ENCODE measurements at places on chromosomes 11 and 22.

DNA sequence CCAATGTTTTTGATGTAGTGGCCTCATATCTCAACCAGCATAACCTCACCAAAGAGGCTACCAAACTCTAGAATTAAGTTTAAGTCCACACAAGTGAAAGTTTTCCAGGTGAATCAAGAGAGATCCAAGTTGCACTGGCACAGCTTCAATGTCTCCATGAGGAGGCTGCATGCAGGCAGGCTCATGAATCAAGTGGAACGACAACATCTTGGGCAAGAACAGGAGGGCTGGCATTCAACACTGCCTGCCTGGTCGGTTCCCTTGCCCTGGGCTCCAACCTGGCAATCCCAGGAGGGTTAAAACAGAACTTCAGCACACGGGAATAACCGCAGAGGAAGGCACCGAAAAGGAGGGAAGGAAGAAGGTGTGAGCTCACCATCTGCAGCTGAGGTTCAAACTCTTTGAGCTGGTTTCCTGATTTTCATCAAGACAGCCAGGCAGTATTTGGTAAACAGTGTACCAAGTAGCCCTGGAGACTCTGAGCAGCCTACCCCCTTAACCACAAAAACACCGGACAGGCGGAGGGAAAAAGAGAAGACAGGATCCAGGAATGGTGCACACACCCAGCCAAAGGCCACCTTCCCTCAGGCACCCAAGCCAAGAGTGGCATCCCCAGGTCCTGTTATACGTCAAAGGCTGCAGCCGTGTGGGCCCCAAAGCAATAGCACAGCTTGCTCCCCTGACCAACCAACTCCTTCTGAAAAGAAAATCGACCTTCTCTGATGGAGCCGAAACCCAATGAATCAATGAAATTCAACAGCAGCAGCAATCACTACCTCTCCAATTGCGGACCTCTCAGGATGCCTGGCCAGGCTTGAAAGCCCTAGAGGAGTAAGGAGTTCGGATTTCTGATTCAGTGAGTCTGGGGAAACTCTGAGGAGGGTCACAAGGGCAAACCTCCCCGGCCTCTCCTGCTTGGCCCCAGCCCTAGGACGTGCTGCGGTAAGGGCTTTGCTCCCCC is 1.3 kb downstream of the PACSIN2 start:
- no peak for DNase-seq

DNA sequence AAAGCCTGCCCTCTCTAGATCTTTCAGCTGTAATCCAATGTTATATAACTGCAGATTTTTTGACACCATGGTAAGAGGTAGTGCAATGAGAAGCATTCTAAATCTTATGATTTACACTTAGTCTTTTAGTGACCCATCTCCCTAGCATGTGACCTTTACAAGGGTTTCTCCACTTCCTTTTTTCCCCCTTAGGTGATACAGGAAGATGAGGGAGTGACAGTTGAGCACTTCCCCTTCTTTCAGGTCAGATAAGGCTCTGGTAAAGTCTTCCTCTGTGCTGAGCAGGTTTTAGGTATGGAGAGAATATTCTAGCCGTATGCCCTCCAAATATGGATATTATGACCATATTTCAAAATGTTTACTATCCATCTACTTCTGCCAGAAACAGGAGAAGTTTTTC is 753.6 kb downstream of the JRKL start:
- no peak for DNase-seq

DNA sequence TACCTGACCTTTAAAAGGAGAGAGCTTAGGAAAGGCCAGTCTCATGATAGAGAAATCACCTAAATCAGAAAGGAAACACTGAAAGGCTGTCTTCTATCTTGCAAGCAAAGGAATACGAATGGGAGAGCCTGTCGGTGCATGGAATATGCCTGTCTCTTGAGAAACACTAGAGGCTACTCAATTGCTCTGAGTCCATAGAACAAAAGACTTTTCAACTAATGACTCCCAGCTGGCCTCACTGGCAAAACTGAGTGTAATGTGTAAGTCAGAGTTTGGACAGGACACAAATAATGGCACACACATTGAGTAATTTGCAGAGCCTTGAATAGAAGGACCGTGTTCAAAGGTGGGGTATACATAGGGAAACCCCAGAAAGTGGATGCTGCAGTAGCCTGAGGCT is 171.0 kb upstream of the ARHGAP20 start:
- DNase-seq: no peak

DNA sequence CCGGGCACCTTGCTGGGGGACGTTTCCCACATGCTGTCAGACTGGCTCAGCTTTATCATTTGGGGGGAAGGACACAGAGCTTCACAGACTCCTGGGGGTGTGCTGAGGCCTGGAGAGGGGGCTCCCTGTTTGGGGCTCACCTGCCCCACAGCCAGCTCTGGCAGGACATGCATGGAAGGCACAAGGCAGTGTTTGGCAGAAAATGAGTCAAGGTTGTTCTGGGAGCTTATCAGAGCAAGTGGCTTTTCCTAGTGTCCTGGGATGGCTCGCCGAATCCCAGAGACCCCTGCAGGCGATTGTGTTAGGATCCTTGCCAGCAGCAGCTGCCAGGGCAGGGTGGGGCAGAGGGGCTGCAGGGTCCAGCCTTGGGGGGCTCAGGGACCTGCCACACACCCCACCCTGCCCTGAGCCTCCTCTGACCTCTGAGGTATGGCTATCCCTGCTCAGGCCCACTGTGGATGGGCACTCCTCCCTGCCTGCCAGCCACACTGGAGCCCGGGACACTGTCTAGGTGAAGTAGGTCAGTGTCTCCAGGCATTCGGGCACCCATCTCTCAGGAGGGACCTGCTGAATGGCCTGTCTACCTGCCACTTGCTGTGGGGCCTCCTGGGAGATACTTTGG is 1323.0 kb downstream of the BRD1 start:
- DNase-seq: no peak

DNA sequence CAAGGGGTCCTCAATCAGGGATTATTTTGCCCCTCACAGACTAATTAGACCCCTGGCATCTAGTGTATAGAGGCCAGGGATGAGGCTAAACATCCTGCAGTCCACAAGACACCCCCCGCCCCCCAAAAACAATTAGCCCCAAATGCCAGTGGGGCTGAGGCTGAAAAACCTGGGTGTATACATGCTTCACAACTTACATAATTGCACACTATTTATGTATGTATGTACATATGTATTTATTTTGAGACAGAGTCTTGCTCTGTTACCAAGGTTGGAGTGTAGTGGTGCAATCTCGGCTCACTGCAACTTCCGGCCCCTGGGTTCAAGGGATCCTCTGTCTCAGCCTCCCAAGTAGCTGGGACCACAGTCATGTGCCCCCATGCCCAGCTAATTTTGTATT is 28.8 kb upstream of the SHANK2 start:
- DNase-seq: no peak

GRCh38 chr22:37610480-37611129 is 2.0 kb downstream of the GGA1 start:
- DNase-seq: no peak

DNA sequence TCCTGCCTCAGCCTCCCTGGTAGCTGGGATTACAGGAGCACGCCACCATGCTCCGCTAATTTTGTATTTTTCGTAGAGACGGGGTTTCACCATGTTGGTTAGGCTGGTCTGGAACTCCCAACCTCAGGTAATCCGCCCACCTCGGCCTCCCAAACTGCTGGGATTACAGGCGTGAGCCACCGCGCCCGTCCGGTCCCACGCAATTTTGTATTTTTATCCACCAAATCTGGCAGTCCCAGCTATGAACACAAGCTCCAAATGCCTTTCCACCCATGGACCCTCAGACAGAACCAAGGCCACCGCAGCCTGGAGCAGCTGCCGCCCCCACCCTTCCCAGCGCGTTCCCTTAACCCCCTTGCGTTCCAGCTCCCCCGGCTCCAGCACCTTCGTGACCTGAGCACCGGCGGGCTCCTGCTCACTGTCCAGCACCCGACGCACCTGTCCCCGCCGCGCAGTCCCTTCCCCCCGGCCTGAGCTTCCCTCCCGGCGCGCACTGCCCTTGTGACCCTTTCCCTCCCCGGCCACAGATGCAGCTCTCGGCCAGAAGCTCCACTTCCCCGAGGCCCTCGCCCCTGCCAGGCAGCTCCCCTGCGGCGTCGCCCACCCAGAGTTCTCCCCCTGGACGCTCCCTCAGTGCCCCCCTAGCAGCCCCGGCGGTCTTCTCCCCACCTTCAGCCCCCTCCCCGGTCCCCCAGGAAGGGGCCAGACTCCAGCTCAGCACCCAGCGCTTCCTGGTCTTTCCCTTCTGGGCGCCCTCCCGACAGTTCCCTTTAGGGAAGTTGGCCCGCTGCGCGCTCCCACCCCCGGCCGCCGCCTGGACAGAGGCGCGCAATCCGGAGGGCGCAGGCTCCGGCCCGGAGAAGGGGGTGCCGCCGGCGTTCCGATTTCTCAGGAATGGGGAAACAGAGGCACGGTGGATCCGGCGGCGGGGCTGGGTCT is 5.6 kb upstream of the ZBED4 start:
- no peak for DNase-seq

DNA sequence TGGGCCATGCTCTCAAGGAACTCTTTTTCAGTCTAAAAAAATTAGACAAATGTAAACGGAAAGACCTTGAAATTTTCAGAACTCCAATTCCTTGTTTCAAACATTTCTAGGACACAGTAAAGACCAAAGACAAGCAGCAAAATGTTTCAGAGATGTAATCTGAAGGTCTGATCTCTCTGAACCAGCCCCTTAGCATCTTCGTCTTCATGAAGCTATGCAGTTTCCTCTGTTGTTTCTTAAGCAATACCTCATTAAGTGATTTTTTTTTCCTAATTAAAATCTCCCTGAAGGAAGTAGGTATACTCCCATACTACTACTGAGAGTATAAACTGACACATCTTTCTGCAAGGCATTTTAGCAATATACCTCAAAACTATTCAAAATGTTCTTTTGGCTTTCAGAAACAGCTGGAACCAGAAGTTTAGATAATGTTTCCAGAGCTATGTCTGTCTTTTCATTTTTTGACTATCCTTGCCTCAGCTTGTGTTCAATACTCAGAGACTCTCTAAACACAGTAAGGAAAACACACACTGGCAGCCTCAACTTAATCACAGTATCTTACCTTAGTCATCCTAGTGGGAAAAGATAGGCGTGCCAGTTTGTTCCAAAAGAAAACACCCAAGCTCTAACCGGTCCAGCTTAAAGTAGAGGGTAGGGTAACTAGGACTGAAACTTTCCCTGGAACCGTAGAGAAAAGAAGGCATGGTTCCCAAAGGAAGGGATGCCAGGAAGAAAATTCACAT is 25.1 kb downstream of the SBF2 start:
- DNase-seq: no peak

DNA sequence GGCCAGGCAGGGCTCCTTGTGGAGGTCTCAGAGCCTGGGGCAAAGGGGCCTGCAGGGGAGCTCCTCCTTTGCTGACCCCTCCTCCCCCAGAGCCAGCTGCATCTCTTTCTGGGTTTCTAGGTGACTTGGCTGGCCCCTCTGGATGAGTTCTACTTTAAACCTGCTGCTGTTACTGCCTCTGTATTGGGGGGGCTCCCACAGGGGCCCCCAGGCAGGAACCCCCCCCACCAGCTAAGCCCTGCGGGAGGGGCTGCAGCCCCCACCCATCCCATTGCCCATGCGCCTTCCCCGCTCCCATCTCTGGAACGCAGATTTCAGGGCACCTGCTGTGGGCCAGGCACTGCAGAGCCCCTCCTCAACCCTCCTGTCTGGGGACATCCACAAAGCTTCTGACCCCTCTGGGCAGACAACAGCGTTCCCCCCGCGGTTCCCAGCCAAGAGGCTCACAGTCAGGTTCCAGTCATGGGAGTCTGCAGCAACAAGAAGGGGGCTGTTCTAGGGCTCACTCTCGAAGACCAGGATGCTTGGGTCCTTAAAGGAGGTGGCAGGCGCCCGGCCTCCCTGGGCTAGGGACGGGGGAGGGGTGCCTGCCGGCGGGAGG is 815 bp upstream of the PLCB3 start:
- DNase-seq: no peak

DNA sequence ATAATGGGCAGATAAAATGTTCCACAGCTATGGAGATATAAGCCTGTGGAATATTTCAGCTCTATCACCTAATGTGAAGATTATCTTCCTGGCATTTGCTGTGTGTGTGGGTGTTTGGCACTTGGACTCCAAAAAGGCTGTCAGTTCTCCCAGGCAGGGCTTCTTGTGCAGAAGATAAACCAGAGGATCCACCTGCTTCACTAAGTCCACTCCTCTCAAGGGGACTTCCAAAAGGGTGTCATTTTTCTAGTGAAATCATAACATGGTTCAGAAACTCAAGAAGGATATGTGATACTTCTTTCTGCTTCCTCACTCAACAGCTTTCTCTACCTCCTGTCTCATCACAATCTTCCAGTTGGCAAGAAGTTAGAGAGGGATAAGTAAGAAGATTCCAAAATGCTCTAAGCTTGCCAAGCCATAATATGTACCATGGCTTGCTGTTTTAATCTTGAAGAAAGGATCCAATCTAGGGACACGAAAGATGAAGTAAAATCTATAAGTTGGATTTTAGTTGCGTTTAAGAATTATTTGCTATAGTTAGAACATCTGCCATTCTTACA is 206.2 kb upstream of the MTMR2 start:
- no peak for DNase-seq

DNA sequence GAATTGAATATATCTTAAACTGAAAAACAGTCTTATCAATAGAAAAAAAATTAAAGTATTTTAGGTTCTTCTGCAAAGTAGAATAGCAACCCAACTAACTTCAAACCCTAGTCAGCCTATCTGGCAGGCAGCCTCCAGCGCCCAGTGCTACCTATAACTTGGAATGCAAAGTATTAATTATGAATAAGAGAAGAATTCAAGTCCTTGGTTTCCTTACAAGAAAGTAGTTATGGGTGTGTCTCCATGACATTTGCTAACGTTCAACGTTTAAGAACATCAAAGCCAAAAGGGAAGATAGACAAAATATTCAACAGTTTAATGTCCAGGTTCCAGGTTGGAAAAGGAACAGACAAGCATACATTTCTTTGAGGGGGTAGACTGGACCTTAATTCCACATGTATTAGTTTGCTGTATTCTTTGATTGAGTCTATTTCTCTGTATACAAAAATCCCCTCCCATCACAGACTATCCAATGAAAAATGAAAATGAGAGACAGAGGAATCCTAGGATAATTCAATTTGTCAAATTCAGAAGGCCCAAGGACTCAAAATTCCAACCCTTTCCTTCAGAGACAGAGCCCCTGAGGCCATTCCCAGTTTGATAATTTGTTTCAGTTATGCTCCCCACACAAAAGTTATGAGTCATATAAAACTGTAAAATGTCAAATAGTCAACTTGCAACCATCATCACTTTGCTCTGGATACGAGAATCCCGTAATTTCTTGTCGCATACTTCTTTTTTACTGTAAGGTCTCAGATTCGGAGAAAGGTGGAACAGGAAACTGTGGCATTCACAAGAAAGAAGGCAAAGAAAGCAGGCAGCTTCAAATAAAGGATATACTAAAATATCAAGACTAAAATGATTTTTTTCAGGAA is 83.7 kb upstream of the CHRM4 start:
- DNase-seq: no peak

- DNase-seq: no peak
Measured at GRCh38 chr11:128482092-128482491, 105.3 kb downstream of the ETS1 start.

- no peak for DNase-seq
Measured at GRCh38 chr11:119701591-119702549, 27.1 kb downstream of the NECTIN1 start.
